ENCODE measurements at places on chromosomes 2 and 18.

DNA sequence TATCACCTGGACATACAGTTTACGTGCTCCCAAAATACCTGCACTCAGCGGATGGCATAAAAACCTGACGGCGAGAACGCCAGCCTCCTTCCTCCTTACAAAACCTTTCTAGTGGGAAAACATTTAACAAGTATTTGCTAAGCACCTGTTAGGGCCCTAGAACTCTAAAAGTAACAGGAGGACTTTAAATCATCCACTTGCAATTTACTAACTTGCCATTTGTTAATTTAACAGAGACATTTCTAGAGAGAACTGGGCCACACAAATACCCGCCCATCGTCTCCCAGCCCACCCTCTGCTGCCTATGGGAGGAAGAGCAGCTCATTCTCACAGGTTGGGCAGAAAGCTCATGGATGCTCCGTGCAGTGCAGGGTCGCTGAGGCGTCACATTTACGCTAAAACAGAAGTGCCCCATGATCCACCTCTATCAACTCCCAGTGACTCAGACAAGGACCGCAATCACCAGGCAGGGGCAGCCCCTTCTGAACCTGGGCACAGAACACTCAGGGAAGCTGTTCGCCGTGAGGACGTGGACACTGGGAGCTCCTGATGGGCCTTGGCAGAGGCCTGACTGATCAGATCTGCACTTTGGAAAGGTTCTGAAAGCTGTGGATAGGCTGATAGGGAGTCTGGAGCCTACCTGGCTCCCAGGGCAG lies 106.9 kb downstream of the HDAC4 start:
- DNase-seq = no peak

GRCh38 chr2:172817411-172817810 lies 81.8 kb downstream of the RAPGEF4 start:
- peak; percentile 40 for DNase-seq

- no peak for DNase-seq
Measured at GRCh38 chr18:23609390-23610023, 23.2 kb upstream of the NPC1 start.

DNA sequence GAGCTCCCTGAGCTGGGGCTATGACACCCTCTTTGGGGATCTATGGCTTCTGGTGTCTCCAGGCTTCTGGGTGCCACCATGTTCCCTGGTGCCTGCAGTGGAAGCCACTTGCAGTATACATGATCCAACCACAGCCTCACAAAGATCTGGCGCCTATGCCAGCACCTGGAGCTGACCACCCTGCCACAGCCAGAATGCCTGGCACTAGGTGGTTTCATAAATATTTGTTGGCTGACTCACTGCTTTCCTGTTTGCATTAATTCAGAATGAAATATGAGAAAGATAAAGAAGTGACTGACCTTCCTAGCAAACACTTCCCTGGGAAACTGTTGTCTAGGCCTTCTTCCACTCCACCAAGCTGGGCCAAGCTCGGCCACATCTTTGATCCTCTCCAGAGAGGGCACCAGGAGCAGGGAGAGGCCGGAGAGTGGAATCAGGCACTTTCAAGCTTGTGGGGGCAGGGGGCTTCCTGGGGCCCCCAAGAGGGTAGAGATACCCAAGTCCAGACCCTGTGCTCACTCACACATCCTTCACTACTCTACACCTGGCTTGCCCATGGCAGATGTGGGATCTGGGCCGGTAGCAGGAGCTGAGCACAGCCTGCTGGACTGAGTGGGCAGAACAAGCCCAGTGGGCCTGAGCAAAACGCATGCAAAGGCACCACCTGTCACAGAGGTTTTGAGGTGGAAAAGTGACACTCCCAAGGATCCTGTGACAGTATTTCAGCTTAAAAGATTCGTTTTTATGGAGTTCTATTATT lies 565.7 kb downstream of the SLC4A3 start:
- DNase-seq = peak; percentile 10

DNA sequence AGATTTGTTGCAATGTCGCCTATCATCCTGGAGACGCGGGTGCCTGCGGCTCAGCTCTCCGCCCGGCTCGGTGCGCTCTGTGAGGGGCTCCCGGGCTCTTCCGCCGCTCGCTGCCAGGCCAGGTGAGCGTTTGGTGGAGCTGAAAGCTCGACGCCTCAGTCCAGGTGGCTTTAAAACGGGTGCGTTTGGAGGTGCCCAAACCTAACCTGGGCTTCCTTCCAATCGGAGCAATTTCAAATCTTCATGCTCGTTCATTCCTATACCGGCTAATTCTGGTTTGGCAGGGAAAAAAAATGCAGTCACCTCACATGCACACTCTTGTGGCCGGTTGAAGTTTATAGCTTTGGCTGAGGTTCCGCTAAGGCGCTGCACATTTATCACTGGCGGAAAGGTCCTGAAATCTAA lies at the start of gene SLC16A14:
Gene SLC16A14, minus strand, starts transcription at position 274 of the 405 bp plus-strand sequence. CDS start 9,572 bp downstream, outside the sequence.
- no peak for DNase-seq

GRCh38 chr18:74645679-74646078 lies 48.0 kb downstream of the ZNF407 start:
- DNase-seq = peak; percentile 47

DNA sequence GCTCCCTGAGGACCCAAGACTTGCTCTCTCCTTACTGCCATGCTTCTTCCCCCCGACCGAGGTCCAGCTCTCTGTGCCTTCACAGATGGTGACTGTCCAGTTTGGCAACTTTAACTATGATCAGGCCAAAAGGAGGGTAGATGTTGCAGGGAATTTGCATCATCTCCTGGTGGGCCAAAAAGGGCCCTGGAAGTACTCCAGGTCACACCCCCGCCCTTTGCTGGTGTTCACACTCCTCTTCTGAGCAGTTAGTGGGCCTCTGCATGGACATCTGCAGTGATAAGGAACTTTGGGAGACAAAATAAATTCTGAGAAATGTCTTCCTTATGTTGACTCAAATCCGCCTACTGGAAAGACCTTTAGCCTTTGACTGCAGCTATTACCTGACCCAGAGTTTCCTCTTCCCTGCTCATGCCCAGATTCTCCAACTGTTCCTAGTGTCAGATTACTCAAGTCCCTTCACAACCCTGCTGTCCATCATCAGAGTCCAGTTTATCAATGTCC lies 234.4 kb downstream of the LOXHD1 start:
- DNase-seq = no peak

GRCh38 chr2:220001751-220002150 lies 374.3 kb downstream of the SLC4A3 start:
- peak; percentile 21 for DNase-seq

DNA sequence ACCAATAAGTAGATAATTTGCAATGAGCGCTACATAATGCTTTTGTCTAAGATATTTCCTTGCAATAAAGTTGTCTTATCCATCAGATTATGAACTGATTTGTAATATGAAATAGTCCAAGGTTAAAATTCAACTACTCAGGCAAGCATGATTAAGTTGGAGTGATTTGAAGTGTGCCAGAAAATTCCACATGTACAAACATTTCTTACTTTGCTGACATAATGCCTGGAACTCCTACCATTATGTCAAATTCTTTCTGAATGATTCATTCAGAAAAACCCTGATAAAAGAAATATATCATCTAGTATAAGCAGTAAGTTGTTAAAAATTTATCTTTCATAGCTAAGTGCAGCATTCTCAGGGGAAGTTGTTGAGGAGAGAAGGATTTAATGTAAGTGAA lies 87.3 kb downstream of the CBLN2 start:
- no peak for DNase-seq

DNA sequence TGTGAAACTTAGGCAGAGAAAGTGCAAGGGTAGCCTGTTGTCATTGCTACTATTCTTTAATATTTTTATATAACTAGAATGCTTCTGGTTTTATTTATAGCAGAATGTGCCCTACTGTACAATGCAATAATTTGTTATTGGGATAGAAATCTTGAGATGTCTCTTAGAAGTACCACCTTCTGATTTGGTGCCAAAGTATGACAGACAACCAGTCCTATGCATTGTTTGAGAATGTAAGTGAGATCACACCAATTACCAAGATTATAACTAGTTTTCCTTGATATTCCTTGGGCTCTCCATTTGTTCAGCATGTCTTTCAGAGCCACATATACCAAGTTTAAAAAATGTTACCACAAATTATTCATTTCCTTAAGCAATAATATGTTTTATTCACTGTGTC lies 399.7 kb downstream of the CPS1 start:
- DNase-seq = no peak
